Uterus (tissue), 4 donors: ENCODE measurements at places on chromosomes 11 and 22.

- no peak for DNase-seq
These were observed 287.4 kb upstream of the PDGFD start for GRCh38 chr11:104451197-104451893.

GRCh38 chr11:126628790-126629621 is 273.5 kb downstream of the ST3GAL4 start:
- DNase-seq = no peak

- no peak for DNase-seq
These were observed 595.1 kb downstream of the BUD13 start for GRCh38 chr11:116177521-116178210.

DNA sequence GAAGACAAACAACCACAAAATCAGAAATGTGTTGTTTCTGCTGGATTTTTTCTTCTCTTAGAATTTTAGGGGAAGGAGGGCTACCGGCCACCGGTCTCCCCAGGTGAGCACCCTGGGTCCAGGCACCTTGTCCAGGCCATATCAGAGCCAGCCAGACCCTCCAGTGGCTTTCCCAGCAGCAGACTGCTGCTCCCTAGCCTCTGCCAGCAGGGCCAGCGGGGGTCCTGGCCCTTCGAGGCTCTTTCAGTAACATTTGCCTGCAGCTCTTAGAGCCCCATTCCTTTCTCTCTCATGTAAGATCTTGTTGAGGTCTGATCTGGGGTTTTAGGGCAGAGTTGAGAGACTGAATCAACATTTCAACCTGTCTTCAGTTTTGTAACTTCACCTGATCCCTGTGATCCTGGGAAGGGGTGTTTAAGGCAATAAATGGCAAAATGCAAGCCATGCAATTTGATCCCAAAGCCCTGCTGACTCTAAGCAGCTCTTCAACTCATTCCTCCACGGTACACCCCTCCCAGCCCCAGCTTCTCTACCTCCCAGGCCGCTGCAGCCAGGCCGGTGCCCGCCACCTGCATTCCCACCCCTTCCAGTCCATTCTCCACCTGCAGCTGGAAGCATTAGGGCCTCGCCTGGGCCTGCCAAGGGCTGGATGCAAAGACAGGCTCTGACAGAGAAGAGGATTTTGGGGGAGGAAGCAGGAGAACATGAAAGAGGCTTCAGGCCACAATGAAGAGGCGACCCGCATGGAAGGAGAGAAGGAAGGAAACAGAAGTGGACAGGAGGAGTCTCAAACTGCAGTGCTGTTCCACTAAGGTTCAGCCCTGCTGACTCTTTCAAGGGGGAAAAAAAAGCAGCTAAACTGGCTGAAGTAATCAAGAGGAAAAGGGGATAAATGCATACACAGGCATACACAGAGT is 113.0 kb upstream of the FGF3 start:
- peak; percentile 3 for DNase-seq

- DNase-seq = no peak
These were observed 76.0 kb downstream of the PACSIN2 start for GRCh38 chr22:42938976-42939375.

GRCh38 chr11:14783788-14784187 is 108.2 kb downstream of the CYP2R1 start:
- no peak for DNase-seq

DNA sequence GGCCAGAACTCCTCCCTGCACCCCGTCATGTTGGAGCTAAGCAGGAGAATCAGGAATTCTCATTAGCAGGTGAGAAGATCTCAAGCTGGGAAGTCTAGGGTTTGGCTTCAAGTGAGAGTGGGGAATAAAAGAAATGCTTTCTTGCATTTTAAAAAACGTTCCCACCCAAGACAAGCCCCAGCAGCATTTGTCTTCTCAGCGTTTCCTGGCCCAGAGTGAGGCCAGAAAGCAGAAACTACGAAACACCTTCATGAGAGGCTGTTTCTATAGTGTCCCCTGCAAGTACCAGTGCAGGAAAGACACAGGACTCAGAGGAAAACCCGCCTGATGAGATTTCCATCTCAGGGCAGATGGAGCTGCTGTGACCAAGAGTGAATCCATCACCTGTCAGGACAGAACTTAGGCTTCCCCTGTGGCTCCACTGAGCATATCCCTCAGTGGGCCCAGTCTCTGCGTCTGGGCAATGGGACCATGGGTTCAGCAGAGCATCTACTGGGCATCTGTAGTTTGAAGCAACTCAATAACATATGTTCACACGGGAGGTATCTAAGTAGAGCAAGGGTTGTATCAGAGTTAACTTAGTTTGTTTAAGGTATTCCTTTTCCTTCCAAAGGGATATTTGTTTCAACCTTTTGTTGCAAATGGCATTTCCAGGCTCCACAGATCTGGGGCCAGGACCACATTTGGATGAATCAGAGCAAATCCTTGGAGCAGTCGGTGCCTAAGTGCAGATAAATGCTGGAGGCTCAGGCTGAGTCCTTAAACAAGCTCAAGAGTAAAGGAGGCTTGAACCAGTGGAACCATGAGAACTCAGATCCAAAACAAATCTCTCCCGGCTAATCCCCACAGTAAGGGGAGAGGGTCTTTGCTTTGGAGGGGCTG is 548.3 kb downstream of the MIAT start:
- DNase-seq = no peak

DNA sequence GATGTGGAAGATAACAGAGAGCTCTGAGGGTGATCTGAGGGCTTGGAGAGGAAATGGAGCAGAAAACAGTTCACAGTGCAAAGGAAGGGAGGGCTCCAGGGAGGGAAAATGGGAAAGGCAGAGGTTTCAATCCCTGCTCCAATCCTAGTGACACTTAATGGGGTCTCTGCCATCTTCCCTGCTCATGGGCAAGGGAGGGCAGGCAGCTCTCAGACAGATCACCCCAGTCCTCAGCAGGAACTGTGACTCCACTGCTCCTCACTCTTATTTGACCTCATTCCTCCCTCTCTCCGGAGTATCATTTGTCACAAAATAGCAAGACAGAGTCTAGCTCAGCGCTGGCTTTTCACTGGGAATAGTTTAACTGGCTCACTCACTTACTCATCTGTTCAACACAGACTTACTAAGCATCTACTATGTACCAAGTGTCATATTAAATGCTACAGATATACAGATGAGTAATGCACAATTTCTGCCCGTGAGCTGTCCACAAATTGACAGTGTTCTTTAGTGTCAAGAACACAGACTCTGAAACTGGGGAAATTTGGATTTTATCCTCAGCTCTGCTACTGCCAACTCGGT is 817.4 kb downstream of the OPCML start:
- no peak for DNase-seq

DNA sequence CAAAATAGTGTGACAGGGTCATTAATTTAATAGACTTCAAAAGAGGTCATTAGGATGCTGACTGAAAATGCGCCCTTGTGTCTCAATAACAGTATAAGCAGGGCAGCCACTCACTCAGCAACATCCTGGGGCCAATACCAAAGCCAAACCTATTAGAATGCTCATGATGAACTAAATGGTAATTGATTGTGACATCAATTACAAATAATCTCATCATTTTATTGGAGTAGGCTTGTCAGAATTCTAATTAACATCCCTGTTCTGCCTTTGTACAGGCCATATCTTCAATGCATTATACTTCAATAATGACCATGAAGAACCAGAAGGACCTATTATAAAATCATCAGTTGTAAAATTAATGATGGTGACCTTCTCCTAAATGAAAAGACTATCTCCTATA is 64.2 kb downstream of the DNAJC24 start:
- DNase-seq = no peak

DNA sequence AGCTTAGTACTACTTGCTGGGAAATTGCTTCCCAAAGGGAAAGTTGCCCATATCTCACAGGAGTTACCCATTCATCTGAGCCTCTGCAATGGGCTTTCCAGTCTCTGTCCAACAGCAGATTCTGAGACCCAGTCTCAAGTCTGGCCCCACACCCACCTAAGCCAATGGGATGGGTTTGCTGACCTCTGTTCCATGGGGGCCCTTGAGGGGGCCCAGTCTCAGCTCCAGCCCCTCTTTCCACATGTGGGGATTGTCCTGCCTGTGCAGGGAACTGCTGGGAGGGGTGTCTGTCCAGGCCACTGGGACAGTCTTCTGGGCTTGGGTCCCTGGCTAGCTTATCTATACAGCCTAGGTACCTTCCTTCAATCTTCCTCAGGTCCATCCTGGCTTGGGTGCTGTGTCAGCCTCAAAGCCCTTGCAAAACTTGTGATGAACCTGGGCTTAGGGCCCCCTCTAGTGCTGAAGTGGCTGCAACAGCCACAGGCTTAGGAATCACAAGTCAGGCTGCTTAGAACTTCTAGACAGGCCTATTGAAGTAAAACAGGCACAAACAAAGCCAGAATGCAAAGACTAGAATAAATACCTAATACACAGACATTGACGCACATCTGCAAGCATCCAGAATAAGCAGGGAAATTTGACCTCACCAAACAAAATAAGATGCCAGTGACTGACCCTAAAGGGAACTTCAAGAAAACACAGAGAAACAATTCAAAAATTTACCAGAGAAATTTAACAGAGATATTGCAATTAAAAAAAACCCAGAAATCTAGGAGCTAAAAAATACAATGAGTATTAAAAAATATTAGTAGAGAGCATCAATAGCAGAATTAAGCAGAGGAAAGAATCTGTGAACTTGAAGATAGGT is 11.7 kb upstream of the PATL1 start:
- peak; percentile 59 for DNase-seq

DNA sequence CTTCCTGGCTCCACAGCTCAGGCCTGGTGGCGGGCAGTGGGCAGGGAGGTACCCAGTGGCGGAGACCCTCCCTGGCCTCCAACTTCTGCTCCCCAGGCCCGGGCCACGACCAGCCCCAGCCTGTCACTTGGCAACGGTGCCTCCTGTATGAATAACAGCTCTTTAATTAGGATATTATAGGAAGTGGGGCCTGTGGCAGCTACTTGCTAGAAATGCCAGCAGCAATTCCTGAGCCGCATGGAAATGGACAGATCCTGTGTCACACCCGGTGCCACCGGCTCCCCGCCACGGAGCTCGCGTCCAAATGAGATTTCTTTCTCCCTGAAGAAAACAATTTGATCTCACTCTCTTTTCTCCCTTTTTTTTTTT is 104.5 kb downstream of the CHST1 start:
- DNase-seq = no peak

- no peak for DNase-seq
These were observed 5.8 kb upstream of the KDM2A start for GRCh38 chr11:67113231-67113721.

DNA sequence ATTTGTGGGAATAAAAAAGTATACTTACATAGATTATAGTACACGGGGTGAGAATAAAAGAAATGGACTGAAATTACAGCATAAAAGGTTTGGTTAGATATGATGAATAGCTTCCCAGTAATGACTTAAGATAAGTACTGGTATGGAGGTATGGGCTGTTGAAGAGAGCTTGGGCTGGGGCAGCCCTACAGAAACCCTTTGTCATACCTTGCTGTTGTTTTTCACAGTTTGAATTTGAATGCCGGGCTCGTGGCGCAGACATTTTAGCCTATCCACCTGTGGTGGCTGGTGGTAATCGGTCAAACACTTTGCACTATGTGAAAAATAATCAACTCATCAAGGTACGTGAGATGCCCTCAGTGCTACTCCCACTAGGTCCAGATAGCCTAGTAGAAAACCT is 42.3 kb upstream of the RBX1 start:
- no peak for DNase-seq

- DNase-seq = no peak
These were observed 24.4 kb upstream of the TXNRD2 start for GRCh38 chr22:19965771-19966709.

DNA sequence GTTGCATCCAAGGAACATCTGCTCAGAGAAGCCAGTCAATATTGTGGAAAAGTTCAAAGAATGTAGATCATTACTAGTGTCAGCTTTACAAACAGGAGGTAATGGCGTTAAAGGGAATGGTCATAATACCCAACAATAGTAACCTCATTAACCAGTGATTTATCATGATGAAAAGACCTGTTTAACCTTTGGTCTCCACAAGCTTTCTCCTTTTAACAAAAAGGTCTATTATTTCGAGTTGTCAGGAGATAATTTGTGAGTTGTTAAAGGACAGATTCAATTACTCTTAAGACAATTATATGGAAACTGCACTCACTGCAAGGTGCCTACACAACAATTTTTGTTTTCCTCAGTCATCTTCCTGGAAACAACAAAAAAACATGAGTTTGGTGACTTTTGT is 73.8 kb upstream of the HTATIP2 start:
- DNase-seq = no peak

GRCh38 chr11:5703741-5704536 is 14.3 kb downstream of the TRIM22 start:
- DNase-seq = no peak

DNA sequence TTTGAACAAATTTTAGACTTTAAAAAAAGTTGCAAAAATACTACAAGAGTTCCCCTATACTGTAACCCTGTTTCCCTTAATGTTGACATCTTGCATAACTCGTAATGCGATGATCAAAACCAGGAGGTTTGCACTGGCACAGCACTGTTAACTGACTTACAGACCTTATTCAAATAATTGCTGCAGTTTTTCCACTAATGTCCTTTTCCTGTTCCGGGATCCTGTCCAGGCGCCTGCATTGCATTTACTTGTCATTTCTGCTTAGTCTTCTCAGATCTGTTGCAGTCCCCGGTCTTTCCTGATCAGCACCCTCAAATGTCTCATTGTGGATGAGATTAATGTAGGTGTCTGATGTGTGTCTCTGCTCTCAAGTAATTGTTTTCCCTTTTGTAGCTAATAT is 32.0 kb downstream of the APLP2 start:
- DNase-seq = no peak

DNA sequence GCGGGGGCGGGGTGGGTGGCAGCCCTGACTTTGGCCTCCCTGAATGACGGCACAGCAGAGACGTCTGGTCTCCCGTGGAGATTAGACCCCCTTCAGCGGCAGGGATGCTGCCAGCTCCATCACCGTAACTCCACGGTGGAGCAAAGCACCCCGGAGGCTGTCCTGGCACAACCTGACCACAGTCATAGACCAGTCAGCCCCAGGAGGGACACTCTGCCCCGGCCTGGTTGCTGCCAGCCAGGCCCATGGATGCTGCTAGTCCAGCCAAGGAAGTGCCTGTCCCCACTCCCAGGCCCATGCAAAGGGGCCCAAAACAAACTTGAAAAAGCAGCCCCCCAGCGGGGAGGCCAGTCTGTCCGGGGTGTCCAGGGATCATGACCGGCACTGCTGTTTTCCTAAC is 11.5 kb upstream of the ANO1 start:
- no peak for DNase-seq

DNA sequence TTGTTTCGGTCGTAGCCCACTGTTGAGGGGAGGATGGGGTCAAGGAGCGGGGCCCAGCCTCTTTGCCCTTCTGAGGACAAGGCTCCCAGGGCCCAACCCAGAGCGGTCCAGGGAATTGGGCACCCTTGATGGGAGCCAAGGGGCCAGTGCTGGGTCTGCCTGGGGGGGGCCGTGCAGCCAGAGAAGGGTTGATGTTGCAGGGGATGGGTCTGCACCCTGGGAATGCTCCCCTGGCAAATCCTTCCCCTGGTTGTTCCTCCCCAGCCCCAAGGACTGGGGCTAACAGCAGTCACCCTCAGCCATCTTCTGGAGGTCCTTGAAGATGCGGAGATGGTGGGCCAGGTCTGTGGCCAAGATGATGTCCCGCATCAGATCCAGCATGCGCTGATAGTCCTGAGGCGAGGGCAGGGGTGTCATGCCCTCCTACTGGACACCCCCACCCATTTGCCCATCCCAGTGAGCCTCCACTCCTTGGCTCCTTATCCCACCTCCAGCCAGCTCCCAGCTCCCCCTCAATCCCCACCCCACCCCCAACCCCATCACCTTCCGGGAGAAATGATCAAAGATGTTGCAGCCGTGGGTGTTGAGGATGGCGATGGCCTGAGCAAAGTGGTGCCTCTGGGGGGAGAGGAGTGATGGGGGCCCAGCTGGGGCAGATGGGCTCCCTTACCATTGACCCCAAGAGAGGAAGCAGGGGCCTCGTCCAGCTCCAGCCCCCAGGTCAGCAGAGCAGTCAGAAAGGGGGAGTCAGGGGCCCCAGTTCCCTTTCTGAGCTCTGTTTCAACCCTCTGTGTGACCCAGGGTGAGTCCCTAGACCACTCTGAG is 95.0 kb downstream of the PDE2A start:
- DNase-seq = peak; percentile 4
